ENCODE measurements at places on chromosomes 12 and 14.

DNA sequence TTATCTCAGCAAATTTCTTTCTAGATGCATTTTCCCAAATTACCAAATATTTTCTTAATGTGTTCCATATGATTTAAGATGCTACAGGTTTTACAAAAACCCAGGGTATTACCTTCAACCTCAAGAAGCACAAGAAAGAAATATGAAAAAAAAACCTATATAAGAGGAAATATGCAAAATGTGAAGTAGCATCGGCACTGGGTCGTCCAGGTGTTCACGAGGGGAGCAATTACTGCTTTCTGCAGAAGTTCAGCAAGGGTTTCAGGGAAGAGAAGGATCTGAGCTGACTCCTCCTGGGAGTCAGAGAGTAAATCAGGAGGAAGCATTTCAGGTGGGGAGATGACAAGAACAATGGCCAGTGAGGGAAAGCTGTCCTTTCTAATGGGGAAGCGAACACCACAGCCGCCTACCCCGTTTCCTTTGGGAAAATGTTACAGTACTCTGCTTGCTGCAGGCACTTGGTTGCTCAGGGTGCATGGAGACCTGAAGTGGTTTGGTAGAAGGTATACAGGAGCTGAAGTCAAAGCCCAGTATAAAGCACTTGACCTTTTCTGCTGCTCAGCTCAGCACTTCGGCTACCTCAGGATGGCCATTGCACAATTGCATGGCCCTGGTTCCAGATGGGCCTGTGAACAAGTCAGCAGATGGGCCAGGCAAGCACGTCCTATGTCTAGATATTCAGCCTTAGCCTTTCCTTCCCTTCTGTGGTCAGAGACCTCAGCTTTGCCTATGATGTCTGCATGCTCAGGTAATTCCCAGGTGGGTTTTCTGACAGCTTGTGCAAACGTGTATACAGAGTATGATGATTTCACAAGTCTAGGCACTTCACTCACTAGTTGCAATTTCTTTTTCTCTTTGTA is 155.6 kb downstream of the PAX9 start:
- no peak for DNase-seq

- no peak for DNase-seq
Measured at GRCh38 chr12:89523393-89523792, 1.2 kb downstream of the GALNT4 start.

GRCh38 chr12:107526555-107527180 is 158.9 kb upstream of the PWP1 start:
- DNase-seq = no peak

GRCh38 chr12:16399101-16399500 is 51.7 kb downstream of the MGST1 start:
- no peak for DNase-seq

GRCh38 chr14:93742761-93743160 is 45.5 kb downstream of the PRIMA1 start:
- DNase-seq = no peak

GRCh38 chr12:57148469-57149244 is 1.2 kb upstream of the LRP1-AS start:
- no peak for DNase-seq

GRCh38 chr12:51011955-51012354 is 14.2 kb downstream of the SLC11A2 start:
- no peak for DNase-seq

DNA sequence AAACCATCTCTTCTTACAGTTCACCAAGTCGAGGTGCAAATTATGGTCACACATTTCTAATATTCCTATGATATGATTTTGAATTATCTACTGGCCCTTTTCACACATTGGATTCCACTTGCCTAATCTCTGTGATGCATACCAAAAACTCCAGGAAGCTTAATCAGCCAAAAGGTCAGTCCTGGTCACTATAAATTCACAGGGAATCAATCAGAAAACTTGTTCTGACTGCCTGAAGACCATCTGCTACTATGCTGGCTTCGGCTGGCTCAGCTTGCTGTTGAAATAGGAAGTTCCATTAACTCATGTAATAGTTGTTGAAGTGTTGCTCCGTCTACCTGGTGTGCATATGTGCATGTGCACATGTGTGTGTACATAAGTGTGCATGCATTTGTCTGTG is 142.8 kb upstream of the FLRT2 start:
- DNase-seq = no peak

- no peak for DNase-seq
Measured at GRCh38 chr14:83294941-83295340, 1761.3 kb upstream of the SEL1L start.

DNA sequence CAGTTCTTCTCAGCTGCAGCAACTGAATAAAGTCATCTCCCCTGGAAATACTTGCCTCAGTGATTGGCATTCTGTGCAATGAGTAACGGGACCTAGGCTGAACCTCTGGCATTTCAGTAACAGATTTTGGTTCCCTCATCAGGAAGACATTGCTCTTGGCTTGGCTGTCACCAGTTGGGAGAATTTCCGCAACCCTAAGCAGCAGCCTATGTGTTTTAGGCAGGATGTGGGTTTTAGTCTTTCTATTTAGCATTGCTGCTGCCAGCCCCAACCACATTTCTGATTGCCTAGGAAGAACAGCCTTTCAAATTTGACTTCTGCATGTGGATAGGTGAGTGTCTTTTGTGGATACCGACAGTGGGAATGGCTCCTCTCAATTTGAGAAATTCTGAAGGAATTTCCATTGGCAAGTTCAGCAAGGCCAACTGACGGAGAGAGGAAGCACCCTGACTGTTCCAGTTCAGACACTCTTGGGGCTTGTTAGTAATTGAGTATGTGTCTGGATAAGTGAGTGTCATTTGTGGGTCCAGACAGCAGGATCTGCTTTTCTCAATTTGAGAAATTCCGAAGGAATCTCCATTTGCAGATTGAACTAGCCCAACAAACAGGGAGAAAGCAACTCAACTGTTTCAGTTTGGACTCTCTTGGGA is 19.0 kb upstream of the CLEC2A start:
- DNase-seq = peak; percentile 35

DNA sequence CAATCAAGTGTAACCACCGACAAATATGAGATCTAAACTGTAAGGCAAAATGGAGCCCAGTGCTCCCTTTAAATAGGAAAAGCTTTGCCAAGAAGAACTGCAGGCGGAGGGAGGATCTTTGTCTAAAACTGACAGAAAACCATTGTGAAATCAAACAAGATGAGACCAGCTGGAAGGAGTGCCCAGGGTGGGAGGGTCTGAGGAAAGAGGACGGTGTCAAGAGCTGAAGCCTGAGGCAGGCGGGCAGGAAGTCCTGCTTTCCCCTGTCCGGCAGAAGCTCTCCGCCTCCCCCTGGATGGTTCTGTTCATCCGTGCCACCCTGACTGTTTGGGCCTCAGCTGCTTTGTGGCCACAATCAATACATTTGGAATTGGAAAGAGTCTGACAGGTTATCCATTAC is 37.5 kb downstream of the CDC42BPB start:
- no peak for DNase-seq

DNA sequence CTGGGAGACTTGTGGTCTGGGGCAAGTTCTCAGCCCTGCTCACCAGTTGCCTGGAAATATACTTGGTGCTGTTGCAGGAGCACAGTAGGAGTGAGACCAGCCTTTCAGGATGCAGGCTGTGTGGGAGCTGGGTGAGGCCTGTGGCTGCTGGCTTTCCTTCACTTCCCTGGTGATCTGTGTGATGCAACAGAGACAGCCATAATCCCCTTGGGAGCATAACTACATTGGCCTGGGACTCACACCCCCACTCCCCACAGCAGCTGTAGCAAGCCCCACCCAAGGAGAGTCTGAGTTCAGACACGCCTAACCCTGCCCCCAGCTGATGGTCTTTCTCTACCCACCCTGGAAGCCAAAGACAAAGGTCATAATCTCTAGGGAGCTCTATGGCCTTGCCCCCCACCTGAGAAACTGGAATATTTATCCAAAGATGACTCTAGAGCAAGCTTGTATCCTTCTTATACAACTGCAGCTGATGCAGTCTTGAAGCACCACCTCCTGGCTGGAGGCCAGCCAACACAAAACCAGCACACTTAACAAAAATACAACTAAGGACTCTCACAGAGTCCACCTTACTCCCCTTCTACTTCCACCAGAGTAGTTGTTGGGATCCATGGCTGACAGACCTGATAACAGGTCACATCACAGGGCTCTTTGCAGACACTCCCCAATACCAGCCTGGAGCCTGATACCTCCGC is 190.4 kb upstream of the CPNE8 start:
- no peak for DNase-seq

DNA sequence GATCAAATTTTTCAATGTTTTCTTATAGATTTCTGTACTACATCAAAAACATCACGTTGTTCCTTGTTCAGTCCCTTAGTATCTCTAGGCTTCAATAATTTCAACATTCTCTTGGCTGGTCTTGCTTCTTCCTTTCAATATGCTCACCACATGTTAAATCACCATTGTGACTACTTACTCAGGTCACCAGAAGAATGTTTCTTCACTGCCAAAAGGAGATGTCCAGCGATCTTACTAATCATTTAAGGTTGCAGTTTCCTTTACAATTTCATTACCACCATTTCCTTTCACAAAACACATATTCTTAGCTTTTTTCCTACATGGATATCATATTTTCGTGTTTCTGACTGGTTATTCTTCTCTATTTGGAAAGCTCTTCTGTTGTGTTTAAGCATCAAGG is 363.8 kb downstream of the NAV3 start:
- no peak for DNase-seq

DNA sequence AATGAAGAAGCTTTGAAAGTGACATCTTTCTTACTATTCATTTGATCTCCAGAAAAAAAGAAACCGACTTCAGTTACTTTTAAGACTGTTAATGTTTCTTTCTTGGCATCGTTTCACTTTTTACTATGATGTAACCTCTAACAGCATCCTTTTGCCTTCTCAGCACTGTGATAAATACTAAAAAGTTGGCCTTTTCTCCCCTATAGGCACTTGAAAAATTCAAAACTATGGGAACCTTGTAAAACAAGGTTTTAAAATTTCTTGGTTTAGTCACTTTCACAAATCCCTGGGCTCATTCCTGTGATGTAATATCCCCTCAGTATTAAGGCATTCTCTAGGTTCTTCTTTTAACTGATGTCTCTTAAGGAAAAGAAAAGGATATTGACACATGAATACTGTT is 281.8 kb downstream of the EGLN3 start:
- DNase-seq = no peak

DNA sequence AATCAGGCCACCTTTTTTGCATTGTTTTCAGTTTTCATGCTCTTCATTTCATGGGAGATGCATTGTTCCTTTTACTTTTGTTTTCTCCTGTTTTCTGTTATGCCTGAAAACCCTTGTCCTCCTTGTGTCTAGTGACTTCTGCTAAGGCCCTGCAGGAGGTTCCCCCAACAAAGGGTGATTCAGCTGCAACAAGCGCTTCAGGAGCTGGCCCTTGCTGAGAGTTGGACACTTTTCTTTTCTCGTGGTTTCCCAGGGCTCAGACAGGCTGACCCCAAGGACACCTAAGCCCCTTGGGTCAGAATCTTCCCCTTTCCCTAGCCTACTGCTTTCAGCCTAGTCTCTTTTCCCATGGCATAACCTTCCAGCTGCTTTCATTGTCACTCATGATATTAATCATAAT is 98.9 kb downstream of the PLXNC1 start:
- no peak for DNase-seq

DNA sequence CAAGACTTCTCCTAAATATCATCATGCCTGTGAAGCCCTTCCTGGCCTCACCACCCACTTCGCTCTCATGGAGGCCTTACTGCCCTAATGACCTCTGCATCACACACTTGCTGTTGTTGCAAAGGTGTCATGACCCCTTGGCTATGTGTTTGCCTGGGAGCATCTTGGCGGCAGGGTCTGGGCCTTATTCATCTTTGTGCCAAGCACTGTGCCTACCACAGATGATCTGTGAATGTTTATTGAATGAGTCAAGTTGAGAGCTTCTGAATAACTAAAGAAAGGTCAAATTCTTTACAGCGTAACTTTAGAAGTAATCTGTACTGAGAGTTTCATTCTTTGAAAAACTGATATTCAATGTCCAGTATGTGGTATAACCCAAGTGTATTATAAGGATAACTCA is 113.3 kb downstream of the TTC8 start:
- no peak for DNase-seq

DNA sequence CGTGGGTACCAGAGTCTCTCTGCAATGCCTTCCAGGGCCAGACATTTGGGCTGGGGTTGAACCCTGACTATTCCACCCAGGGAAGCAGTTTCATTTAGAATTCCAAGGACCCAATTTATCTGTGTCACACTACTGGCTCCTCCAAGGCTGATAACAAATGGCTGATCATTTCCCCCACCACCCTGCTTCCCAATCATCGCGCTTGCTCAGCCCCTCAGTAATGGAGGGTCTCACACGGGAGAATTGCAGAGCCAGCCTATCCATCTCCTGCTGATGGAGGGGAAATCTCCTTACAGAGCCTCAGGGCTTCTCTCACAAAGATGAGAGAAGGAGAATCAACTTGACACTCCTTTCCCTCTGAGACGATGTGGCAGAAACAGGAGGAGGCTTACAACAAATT is 78.4 kb upstream of the WSCD2 start:
- no peak for DNase-seq

- DNase-seq = peak; percentile 90
Measured at GRCh38 chr12:52884526-52885293, 20.2 kb downstream of the KRT8 start.

DNA sequence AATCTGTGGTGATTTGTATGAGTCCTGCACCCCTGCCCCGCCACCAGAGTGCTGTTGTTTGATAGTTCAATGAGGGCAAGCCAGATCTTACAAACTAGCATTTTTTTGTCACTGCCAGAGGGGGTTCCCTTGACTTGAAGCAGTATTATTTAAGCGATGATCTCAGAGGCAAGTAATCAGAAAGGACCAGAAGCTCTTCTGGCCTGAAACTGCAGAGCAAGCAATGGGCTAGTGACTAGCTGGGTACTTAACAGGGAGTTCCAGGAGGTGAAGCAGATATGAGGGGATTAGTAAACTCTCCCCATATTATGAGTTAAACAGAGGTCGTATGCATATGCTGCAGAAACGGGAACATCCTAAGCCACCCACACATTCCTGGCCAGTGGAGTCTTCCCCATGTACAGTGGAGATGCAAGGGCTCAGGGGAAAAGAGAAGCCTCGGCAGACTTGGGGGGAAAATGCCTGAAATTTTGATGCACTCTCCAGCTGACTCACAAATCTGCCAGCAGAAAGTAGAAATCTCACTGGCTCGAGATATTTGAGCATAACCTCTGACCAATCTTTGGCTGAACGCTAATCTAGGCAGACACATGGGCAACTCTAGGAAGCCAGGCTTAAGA is 8.3 kb upstream of the CRACR2A start:
- DNase-seq = no peak

- DNase-seq = peak; percentile 60
Measured at GRCh38 chr12:12474931-12475795, 87.5 kb downstream of the DUSP16 start.

- no peak for DNase-seq
Measured at GRCh38 chr14:22981090-22981875, 1.1 kb downstream of the AJUBA start.

GRCh38 chr14:76916040-76916715 is 90.0 kb downstream of the LRRC74A start:
- DNase-seq = no peak

GRCh38 chr14:75429562-75429961 is 1.7 kb downstream of the JDP2 start:
- DNase-seq = no peak
